ENCODE measurements at places on chromosomes 11 and 22. TPM values are rescaled to one million over a fixed set of nuclear protein-coding genes. Genes with fewer than 3 reads are reported as not detected.
A peak's percentile ranks its signal among the peaks of the same experiment; 100 is the strongest.

The ASPHD2 gene
- 13.6 TPM for total RNA-seq

GRCh38 chr11:64052436-64052835 lies 16.7 kb downstream of the FLRT1 start:
- no peak overlapping the region for H3K4me3 ChIP-seq
- H3K36me3 ChIP-seq = no peaks in the 10 kb centered on the region
- no peaks in the 10 kb centered on the region for H3K27me3 ChIP-seq
- H3K27ac ChIP-seq = no peak overlapping the region

The FAU gene
- 681 TPM for total RNA-seq

GRCh38 chr11:533586-534395 lies 1.6 kb downstream of the HRAS start:
- DNase-seq = no peak
- no peak overlapping the region for H3K27ac ChIP-seq
- H3K4me1 ChIP-seq = peaks cover 10% of the 10 kb centered on the region
- no peaks in the 10 kb centered on the region for H3K27me3 ChIP-seq
- no peak overlapping the region for H3K4me3 ChIP-seq
- H3K36me3 ChIP-seq = no peaks in the 10 kb centered on the region

The SLC15A3 gene
- 1.2 TPM for total RNA-seq

GRCh38 chr22:31128156-31128555 lies 5.4 kb downstream of the INPP5J start:
- DNase-seq = peak; percentile 52
- H3K36me3 ChIP-seq = no peaks in the 10 kb centered on the region
- H3K4me1 ChIP-seq = no peaks in the 10 kb centered on the region
- no peaks in the 10 kb centered on the region for H3K27me3 ChIP-seq

The BIRC2 gene
- total RNA-seq = 41.4 TPM
